ENCODE measurements at places on chromosomes 4 and X.

- no peak for DNase-seq
Observed at GRCh38 chr4:140286456-140286855, 87.0 kb upstream of the SCOC start.

DNA sequence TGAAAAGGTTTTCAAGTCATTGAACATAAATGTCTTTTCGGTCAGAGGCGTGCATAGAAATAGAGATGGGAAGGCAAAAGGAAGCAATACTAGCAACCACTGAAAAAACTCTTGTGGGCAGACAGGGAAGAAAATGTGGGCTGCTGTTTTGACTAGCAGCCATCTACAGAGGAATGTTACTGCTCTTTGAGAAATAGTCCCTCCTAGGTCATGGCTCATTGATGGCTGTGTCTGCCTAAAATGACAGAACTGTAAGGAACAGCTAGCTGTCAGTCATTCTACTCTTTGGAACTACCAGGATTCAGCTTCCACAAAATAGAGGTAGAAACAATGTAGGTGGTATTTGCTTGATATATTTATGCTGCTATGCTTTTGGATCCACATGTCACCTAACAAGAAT is 26.9 kb upstream of the TMPRSS11B start:
- no peak for DNase-seq

DNA sequence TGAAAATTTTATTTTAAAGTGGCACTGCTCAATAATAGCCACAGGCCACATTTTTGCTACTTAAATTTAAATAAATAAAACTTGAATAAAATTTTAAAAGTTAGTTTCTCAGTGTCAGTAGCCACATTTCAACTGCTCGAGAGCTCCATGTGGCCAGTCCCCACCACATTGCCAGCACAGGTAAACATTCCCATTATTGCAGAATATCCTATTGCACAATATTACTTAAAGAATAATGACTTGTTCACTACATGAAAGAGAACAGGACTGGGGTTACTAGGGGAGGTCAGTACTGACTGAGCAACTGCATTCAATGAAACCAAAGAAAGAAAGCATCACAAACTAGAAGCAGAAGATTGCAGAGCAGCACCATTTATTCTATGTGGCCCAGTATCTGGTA is 2201.6 kb upstream of the TENM3 start:
- DNase-seq, result no peak

- no peak for DNase-seq
Observed at GRCh38 chr4:42262701-42263490, 110.4 kb upstream of the BEND4 start.

DNA sequence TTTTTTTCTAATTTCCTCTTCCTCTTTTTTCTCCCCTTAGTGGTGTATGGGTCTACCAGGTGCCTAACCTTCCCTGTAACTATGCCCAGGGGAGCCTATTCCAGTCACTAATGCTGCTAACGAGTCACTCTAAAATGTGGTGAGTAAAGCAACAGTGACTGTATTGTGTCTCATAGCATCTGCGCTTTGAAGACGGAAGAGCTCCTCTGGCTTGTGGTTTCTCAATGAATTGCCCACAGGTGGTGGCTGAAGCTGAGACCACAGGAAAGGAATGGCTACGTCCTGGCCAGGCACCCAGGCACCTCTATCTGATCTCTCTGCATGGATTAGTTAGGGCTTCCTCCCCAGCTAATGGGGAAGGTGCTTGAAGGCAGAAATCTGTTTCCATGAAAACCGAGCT is 763.5 kb upstream of the FRG1 start:
- DNase-seq, result no peak

DNA sequence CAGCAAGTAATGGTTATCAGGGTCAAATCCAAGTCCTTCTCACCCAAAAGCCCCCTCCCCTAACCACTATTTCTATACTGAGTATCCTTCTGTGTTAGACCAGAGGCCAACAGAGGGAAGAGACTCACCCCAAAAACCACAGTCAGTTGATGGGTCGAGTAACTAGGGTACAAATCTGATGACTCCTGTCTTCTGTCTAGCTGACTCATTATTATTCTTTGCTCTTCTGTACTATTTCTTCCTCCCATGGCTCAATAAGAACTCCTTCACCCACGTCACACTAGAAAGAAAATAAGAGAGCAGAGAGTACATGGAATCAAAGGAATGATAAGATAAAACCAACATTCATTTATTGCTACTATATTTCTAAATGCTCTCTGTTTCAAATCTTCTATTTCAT is 2.0 kb downstream of the RAB40A start:
- DNase-seq, result no peak
